Activated CD4-positive, alpha-beta T cell treated with anti-CD3 and anti-CD28 coated beads for 36 hours (primary cell): ENCODE measurements at places on chromosomes 1 and 21. TPM values are rescaled to one million over a fixed set of nuclear protein-coding genes. Genes with fewer than 3 reads are reported as not detected.

GRCh38 chr1:89957107-89957506, 37.8 kb upstream of the ZNF326 start:
- peak; percentile 38 for DNase-seq

DNA sequence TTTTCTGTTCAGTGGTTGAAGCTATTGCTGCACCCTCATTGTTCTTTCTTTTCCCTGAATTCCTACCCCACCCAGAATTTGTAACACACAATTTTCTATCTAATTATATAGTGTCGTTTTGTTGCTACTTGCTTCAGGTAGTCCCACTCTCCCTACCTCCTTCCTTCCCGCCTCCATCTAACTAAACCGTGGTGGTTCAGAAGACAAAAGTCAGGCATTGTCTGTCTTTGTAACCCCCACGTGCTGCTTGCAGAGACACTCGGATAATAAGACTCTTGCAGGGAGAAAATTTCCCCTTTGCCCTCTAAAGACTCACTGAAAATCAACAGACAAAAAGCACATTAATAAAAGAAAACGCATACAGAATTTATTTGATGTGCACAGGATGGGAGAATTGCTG, 46.2 kb upstream of the BTG3 start:
- no peak for DNase-seq

Gene PTGS2
- 1.1 TPM for total RNA-seq

DNA sequence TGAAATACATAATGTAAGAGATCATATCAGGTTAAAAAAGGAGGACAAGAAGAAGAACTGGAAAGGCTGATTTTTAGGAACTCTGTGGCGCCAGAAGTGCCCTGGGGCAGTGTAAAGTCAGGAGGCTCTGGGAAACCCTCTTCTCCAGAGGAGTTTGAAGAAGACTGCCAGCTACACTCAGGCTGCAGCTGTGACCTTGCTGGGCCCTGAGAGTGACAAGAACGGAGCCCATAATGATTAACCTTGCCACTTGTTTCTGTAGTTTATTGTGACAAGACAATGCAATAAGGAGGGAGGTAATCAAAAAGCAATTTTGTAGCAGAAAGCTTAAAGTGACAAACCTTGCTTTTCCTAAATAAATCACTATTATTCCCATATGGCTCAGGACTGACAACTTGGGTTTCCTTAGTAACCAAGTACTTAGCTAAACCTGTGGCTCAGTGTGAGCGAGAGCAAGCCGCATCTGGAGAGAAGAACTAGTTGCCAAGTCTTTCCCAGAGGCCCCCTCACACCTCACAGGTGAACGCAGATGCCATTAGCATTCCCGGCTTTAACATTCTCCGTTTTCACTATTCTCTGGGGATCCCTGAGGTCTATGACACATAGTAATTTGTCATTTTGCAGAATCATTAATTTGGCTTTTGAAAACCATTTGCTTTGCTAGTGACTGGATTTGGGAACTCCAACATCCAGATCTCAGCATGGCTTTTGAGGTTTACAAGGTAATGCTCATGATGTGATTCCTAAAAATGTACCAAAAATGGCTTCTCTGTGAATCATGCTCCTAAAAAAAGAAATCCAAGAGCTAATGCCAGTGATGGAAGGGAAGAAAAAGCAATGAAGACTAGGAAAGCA, 115.9 kb downstream of the OMA1 start:
- no peak for DNase-seq

Gene TNNI3K
- 0.59 TPM for total RNA-seq

DNA sequence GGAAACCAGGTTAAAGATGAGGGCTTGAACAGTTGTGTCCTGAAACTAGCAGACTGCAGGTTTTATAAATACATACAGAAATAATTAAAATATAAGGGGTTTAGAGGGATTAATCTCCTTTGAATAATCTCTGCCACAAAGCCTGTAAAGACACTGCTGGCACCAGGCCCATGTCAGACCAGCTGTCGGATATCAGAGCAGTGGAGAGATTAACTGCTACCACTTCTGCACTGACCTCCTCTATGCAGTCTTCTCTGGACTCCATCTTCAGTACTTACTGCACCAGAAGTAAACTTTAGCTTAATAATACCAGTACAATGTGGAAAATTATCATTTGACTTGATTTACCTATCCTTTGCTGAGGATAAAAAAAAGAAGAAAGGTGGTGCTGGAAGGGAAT, 128.6 kb downstream of the LHX4 start:
- no peak for DNase-seq

GRCh38 chr1:223068900-223069665, 74.0 kb downstream of the TLR5 start:
- no peak for DNase-seq

- DNase-seq: no peak
These were observed 89.3 kb upstream of the SGIP1 start for GRCh38 chr1:66444438-66445265.

Gene NBPF11
- 7.6 TPM for total RNA-seq

Gene CLCA4
- total RNA-seq: not detected

GRCh38 chr1:221742555-221743415, 896 bp upstream of the DUSP10 start:
- DNase-seq: peak; percentile 90

DNA sequence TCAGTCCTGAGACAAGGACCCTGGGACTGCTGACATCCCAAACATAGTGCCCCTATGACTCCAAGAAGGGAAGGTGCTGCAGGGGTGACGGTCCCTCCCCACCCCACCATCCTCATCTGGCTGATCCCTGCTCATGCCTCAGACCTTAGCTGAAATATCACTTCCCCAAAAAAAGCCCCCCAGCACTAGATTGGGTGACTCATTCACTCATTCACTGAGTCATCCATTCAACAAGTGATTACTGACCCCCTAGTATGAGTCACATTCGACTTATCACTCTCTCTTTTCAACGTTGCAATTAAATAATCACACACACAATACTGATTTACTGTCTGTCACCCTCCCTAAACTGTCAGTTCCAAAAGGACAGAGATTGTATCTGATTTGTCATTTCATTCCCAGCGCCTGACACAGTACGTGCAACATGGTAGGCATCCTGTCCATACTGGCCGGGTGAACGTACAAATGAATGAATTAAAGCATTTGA, 48.6 kb downstream of the HIVEP3 start:
- DNase-seq: no peak

DNA sequence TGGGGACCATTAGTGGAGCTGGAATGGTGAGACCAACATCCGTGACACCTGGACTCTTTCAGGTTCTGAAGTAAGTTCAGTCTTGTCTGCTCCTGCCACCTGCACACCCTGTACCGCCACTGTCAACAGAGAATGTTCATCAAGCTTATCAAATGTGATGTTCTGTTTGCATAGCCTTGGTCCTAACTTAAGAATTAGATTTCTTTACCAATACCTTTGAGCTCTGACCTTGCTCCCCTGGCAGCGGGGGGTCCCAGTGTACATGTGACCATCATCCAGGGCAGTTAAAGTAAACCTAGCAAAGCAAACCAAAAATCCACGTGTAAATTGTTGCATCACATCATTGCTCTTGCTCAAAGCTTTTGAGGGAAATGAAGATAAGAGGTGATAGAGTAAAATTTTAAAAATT, 14.5 kb downstream of the SLC25A33 start:
- DNase-seq: no peak

- DNase-seq: no peak
These were observed 159.0 kb upstream of the BACE2 start for GRCh38 chr21:41008974-41009373.

Gene DAB1
- total RNA-seq: not detected

Gene GJB5
- not detected for total RNA-seq

DNA sequence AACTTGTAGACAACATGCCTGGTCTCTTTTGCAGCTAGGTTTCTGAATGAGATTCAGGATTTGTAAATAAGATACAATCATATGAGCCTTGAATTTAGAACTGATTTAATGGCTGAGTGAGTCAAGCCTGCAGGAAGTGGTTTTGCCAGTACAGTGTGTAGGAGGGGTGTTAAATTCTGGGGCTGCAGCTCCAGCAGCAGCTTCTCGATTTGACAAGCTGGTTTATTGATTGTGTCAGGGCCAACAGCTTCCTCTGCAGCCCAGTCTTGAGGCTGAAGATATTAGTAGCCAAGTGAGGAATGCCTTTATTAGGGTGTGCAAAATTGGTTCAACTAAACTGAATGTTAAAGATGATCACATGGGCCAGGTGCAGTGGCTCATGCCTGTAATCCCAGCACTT, 11.5 kb upstream of the PLA2G5 start:
- DNase-seq: peak; percentile 78

DNA sequence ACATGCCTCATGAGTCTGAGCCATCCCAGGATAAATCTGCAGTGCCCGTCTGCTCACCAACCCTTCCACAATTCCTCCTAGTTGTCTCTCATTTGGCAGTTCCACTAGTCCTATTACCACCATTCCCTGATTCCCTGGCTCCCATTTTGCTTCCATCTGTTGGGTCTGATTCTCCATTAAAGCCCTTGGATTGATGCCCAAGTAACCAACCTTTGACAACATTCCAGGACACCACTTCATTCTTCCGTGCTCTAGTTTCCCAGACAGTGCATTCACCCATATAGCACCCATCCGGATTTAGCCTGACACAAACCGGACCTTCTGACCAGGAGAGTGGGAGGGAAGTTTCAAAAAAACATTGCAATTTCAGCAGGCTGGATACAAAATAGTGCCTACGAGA, 189.4 kb upstream of the PALMD start:
- DNase-seq: no peak

- DNase-seq: no peak
These were observed 9.0 kb downstream of the ZBTB17 start for GRCh38 chr1:15966956-15967344.

GRCh38 chr1:118116401-118116800, 68.6 kb downstream of the SPAG17 start:
- DNase-seq: no peak

Gene MPL
- not detected for total RNA-seq

Gene SNX7
- 0.32 TPM for total RNA-seq

- DNase-seq: no peak
These were observed 194.8 kb downstream of the LMO4 start for GRCh38 chr1:87523466-87523865.

Gene FCGR3B
- not detected for total RNA-seq

Gene GPR89B
- total RNA-seq: 13.2 TPM

- DNase-seq: no peak
These were observed 2.1 kb downstream of the SAMD11 start for GRCh38 chr1:925561-926421.

DNA sequence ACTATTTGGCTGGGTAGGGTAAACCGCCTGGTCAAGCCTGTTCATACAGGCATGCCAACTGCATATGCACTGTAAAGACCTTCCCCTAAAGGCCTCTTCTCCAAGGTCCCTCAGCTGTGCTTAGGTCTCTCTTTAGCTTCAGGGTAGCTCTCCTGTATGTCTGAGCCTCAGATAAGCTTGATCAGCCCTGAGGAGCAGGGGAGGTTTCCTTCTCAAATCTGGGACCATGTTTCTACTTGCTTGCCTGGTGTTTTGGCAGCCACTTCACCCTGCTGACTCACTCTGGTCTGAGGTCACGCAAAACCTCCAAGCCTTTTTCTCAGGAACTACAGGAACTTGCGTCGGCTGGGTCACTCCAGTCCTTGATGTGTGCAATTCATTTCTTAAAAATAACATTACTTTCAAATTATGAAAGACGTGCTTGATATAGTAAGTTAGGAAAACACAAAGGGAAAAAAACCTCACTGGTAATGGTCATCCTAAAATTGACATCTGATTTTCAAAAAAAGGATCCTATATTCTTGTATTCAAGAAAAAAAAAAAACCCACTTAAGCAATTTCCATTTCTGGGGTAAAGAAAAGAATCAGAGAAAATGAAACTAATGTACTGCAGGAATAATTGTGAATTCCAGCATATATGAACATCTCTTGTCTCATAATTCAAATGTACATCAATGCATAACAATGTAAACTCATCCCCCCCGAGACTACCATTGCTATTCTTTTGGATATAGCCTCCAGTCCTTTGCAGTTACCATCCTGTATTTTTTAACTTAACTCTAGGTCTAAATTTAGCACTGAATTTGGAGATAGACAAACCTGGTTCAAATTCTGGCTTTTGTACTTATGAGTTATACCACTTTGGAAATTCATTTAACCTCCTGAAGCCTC, 24.8 kb upstream of the RNF19B start:
- peak; percentile 75 for DNase-seq

DNA sequence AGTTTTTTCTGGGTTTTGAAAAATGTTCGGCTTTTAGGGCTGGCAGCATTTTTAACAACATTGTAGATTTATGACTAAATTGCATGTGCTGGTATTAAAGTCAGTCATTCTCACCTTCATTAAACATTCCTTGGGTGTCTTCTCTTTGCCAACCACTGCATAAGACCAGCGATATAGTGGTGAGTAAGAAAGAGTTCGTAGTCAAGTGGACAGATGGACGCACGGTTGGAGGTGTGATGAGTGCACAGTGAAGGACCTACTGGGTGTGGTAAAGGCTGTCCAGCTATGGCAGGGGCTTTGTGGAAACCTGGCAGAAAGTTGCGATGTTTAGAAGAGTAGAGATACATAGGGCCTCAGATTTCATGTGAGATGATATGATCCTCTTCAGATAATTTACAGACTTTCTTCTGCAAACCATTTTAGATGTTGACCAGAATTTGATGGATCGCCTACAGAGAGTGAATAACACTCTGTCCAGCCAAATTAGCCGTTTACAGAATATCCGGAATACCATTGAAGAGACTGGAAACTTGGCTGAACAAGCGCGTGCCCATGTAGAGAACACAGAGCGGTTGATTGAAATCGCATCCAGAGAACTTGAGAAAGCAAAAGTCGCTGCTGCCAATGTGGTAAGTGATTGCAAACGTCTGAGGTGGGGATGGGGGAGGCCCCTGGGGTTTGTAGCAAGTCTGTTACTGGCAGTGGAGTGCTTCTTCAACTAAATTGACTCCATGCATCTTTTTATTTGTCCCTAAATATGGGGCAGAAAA, 56.0 kb upstream of the LAMC2 start:
- no peak for DNase-seq

Gene WLS
- not detected for total RNA-seq

GRCh38 chr1:34328281-34328799, 151.6 kb downstream of the C1orf94 start:
- DNase-seq: no peak
